AML-193 (cell line): ENCODE measurements at places on chromosomes 4 and X.

- no peak for DNase-seq
These were observed 182.3 kb downstream of the INPP4B start for GRCh38 chr4:142663828-142664227.

DNA sequence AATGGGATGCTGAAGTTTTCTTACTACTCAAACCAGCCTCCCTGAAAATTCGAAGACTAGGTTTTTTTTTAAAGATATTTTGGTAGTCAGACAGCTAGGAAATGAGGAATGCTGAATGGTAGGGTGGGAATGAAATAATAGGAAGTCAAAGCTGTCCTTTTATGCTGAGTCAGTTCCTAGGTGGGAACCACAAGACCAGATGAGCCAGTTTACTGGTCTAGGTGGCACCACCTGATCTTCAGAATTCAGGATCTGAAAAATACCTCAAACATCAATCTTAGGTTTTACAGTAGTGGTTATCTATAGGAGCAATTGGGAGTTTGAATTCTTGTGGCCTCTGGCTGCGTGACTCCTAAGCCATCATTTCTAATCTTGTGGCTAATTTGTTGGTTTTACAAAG, 183.1 kb upstream of the GALNT7 start:
- no peak for DNase-seq

DNA sequence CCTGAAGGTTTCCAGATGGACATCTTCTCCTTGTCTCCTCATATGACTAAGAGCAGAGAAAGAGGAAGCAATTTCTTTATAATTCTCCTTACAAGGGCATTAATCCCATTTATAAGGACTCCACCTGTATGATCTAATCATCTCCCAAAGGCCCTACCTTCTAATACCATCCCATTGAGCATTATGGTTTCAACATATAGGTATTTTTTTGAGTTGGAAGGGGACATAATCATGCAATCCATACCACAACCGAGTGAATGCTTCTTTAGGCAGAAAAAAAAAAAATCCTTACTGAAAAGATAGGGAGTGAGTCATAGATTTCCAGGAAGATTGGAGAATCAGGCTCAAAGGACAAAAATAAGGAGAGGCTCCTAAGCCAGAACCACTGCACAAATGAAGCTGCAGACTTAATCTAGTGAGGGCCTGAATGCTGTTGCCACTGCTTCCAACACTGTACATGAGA, 312.5 kb upstream of the HS3ST1 start:
- no peak for DNase-seq

DNA sequence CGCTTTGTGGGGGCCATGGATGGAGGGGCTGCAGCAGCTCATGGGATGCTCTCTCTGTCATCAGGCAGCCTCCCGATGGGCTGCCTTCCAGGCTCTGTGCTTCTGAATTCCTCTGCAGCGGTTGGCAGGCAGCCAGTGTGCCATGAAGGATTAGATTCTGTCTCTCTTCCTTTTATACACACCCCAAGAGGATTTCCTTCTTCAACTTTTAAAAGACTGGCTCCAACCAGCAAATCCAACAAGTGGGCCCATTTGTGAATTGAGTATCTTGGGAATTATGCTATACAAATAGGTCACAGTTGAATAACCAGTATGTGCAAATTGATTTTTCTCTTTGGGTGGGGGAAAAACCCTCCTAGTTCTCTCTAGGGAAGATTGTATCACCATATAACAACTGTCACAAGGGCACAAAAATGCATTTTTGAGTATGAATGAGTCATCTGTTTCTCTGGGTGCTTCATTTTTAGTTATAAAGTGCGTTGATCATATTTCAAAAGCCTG, 96.8 kb upstream of the FAT1 start:
- no peak for DNase-seq

DNA sequence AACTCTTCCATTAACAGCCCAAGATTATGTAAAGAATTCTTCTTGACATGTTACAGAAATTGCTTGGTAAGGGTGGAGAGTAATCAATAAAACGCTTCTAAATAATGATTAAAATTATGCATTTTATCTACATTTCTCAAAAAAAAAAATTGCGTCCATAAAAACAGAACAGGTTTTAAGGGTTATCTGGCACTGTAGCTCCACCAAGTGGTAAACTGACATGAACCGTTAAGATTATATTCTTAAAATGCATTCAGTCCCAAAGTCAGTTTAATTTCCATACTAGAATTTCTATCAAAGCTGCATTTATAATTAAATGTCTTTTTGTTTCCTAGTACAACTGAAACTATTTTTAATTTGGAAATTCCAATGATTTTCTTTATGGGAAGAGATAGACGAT, 214.0 kb upstream of the UGT8 start:
- DNase-seq: peak; percentile 13

- DNase-seq: no peak
These were observed 16.3 kb downstream of the PTTG2 start for GRCh38 chr4:37976507-37976906.

GRCh38 chr4:19158107-19158809, 1093.4 kb upstream of the SLIT2 start:
- no peak for DNase-seq

GRCh38 chr4:88738180-88738579, 40.6 kb upstream of the NAP1L5 start:
- no peak for DNase-seq

GRCh38 chr4:41339812-41340809, 83.4 kb downstream of the UCHL1 start:
- DNase-seq: no peak

- DNase-seq: no peak
These were observed 293.6 kb upstream of the FAT4 start for GRCh38 chr4:125021189-125021588.

GRCh38 chr4:43457866-43458265, 565.4 kb downstream of the GRXCR1 start:
- no peak for DNase-seq

- DNase-seq: no peak
These were observed 370.9 kb upstream of the SMIM31 start for GRCh38 chr4:164383058-164383357.

DNA sequence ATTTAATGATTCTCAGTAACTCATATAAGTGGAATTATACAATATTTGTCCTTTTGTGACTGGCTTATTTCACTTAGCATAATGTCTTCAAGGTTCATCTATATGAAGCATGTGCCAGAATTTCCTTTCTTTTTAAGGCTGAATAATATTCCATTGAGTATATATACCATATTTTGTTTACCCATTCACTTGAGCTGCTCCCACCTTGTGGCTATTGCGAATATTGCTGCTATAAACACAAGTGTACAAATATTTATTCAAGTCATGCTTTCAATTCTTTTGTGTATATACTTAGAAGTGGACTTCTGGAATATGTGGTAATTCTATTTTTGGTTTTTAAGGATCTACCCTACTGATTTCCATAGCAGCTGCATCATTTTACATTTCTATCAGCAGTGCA, 219.1 kb downstream of the MID1 start:
- DNase-seq: no peak

- no peak for DNase-seq
These were observed 202.3 kb downstream of the PARM1 start for GRCh38 chr4:75135068-75135825.

DNA sequence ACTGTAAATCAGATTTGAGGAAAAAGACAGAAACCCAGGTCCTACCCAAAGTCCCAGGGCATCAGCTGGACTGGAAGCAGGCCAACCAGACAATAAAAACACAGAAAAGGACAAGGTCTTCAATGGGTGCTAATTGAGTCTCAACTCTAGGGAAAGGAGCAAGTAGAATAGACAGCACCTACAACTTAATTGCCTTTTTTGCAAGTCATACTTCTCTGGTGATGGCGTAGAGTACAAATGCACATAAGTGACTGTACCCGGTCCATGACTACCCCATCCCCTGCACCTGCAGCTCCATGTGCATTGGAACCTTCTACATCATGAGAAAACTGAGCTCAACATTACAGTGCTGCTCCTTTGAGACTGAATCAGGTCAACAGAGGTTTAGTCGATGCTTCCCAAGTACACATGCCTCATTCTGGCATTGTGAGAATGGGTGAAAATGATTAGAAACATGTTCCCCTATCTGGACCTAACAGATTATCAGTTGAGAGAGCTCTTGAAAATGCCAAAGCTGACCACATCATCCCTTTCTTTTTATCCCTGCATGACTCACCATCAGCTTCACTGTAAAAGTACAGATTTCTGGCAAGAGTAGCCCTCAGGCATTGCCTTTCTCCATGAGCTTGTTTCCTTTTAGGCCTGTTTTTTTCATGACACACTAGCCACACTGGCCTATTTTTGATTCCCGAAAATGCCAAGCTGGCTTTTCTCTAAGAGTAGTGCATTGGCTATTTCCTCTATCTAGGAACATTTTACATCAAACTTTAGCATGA, 298.3 kb downstream of the HS3ST1 start:
- no peak for DNase-seq

DNA sequence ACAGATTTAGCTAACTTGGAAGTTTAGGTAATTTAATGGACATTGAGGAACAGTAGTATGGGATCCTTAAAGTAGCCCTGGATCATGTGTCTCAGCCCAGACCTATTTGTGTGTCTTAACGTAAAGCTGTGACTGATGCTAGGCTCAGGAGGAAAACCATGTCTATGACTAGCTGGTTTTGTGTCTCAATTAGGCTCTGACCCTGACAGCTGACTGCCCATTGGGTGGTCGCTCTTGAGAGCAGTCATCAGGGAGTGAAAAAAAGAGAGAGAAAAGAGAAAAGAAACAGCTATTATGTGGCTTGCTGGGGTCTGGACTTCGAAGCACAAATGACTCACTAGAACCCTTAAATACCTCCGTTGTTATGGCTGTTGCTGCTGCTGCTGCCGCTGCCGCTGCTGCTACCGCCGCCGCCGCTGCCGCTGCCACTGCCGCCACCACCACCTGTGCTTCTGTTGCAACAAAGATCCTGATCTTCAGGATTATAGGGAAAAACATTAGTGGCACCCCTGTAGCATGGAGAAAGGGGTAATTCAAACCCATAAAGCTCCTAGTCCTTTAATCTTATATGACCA, 70.7 kb downstream of the GSPT2 start:
- DNase-seq: no peak

- DNase-seq: no peak
These were observed 119.5 kb downstream of the ATXN3L start for GRCh38 chrX:13200398-13200797.

GRCh38 chr4:89213382-89213701, 94.3 kb downstream of the GPRIN3 start:
- DNase-seq: no peak
